Epithelial cell of esophagus (primary cell): ENCODE measurements at places on chromosomes 5 and 9.

DNA sequence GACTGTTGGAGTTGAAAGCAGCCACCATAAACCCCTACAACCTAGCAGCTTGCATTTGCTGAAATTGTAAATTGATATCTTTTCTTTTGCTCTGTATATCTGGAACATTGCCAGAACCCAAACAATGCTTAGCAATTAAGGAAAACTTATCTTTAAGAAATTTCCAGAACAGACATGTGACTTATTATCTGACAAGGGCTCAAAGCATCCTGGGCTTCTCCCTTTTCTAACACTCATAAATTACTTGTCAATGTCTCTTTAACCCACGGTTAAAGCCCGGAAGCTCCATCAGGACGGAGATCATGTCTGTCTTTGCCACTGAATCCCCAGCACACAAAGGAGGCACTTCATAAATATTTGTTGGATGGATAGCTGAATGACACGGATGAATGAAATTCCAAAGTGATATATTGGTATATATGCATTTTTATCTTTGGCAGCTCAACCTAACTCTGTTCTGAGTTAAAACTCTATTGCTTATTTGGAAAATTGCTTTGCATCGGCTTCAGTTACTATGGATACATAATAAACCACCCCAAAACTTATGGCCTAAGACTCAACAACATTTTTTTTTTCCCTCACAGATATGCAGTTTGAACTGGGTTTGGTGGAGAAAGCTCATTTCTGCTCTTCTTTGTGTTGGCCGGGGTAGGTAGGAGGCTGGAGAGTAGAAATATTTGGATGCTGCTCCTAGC lies 103.1 kb upstream of the CLINT1 start:
- DNase-seq = peak; percentile 0

DNA sequence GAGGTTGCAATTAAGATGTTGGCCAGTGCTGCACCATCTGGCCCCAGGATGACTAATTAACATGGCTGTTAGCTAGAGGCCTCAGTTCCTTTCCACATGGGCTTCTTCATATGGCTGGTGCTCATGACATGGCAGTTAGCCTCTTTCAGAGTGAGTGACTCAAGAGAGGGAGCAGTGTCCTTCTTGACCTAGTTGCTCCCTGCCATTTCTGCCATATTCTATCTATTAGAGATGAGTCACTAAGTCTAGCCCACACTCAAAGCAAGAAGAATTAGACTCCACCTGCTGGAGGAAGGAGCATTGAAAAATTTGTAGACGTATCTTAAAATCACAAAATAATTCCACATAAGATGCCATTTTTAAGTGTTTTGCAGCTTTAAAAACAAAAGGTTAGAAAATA lies 651.2 kb upstream of the CCNG1 start:
- DNase-seq = no peak

- no peak for DNase-seq
Measured at GRCh38 chr9:100689635-100690034, 111.8 kb downstream of the CAVIN4 start.

GRCh38 chr5:40799258-40799657 lies 1.1 kb upstream of the PRKAA1 start:
- no peak for DNase-seq

GRCh38 chr5:134603059-134603458 lies 29.6 kb downstream of the SAR1B start:
- peak; percentile 56 for DNase-seq

DNA sequence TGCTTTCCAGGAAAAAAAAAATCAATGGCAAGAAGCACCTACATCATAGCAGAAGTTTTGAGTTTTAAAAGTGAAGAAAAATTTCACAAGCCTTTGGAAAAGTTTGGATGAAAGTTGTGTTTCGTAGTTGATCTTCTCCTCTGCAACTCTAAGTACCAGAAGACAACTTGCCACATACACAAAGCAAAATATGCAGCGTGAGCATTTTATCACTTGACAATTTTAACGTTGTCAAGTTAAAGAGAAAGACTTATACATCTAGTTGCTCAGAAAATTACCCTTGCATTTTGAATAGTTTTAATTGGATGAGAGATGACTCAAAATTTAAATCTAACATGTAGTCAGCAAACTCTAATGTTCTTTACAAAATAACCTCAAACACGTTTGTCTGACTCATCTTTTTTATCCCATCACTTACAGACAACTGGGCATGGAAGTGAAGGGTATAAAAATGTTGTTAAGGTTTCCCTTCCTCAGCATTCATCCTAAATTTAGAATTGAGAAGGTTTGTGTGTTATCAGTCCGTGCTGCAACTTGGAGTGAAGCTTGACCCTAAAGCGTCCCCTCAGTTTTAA lies 213.4 kb downstream of the MARCHF11 start:
- DNase-seq = peak; percentile 39

- DNase-seq = peak; percentile 81
Measured at GRCh38 chr5:3612591-3613042, 17.0 kb downstream of the IRX1 start.

GRCh38 chr5:172403189-172403796 lies 51.0 kb downstream of the SH3PXD2B start:
- DNase-seq = no peak

GRCh38 chr9:104915049-104915448 lies 12.9 kb downstream of the ABCA1 start:
- no peak for DNase-seq

DNA sequence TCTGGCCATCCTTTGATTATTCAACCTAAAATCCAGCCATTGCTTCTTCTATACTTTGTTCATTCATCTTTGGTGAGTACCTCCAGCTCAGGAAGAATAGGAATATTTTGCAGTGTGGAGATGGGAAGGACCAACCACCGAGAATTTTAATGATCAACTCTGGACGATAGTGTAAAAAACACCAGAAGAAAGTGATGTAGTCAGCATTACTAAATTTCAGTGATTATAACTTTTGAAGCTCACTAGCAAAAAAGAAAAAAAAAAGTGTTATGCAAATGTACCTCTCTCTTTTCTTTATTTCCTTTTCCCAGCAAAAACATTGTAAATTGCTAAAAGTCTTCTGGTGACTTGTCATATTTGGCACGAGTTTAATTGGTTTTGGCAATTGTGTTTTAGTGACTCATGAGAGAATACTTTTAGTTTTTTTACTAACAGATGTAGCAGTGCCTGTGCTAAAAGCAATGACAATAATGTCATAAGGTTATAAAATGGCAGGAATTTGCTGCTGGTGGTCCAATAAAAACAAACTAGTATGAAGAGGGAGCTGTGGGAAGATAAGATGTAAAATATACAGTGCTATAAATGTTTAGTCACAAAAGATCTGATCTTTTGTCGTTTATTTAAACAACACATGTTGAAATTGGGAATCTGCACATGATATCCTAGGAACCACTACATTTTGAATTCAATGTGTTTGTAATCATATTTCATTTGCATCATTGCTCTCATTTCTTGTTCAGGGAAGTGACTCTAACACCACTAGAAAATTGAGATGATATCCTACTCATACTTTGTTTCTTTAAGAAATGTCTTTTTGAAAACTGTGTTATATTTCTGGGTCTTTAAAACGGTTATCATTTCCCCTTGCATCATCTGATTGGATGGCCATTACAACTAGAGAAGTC lies 81.3 kb upstream of the ERCC6L2 start:
- DNase-seq = no peak

GRCh38 chr5:163908253-163908652 lies 402.8 kb downstream of the MAT2B start:
- DNase-seq = no peak

- DNase-seq = no peak
Measured at GRCh38 chr5:8644377-8644776, 775.4 kb downstream of the MTRR start.

GRCh38 chr5:108898707-108899106 lies 151.0 kb downstream of the FER start:
- no peak for DNase-seq

DNA sequence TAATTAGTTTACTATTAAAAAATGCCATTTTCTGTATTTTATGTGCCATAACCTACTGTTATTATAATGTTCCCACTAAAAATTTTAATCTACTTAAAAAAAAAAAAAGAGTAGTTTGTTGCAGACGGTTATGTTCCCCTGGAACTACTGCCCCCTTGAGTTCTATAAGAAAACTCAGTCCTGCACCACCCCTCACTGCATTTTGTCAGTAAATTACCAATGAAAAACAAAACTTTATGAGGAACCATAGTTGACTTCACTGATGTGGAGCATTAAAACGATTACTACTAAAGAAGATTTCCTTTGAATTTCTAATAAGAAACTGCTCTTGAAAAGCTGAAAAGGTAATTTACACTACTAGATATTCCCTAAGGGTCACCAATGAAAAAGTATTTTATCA lies 288.7 kb downstream of the FBXL17 start:
- DNase-seq = peak; percentile 10

DNA sequence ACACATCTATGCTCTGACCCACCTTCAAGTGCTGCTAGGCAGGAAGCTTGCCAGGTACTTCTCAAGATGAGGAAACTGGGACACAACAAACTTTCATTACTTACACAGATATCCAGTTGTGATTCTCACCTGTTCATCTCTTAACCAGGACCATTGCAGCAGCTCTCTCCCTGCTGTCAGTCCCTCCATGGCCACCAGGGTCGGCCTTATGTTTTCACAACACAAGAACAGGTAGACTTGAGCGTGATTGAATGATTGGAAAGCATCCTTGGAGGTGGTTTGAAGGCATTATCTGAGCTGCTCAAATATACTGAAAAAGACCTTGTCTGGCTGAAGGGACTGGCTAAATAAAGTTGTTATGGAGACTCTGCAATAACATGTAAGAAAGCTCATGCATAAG lies 94.4 kb downstream of the MTREX start:
- DNase-seq = peak; percentile 20

DNA sequence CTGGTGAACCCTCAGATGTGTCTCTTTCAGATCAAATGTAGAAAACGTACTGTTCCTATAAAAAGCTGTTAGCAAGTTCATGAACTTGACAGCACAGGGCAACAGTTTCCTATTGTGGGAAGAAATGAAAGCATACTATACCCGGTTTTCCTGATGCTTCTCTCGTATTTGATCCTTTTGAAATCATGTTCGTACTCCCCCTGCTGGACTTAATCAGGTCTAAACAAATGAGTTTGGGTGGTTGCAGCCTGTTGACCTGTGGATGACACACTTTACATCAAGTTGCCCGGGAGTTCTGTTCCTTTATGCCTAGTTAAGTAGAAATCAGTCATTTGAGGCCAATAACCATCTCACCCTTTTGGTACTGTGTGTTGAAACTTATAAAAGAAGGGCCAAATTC lies 1992.3 kb downstream of the MAT2B start:
- DNase-seq = peak; percentile 14

DNA sequence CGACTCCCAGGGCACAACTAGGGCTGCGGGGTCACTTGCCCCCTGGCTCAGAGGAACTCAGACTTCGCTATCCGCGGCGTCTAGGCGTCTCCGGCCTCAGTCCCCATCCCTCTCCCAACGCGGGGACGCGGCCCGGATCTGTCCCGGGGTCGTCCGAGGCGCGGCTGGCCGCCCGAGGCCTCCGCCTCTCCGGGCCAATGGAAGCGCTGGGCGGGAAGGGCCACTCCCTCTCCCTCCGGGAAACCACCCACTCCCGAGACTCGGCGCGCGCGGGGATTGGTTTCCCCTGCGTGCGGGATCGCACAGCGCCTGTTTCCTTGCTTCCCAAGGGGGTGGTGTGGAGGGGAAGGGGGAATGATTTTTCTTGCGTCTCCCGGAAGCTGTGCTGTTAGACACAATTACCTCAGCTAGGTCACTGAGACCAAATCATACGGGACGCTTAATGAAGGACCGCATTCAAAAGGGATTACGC lies 38.3 kb downstream of the NR2F1 start:
- DNase-seq = peak; percentile 18

GRCh38 chr5:119439140-119439631 lies 13.1 kb upstream of the HSD17B4 start:
- DNase-seq = peak; percentile 22

DNA sequence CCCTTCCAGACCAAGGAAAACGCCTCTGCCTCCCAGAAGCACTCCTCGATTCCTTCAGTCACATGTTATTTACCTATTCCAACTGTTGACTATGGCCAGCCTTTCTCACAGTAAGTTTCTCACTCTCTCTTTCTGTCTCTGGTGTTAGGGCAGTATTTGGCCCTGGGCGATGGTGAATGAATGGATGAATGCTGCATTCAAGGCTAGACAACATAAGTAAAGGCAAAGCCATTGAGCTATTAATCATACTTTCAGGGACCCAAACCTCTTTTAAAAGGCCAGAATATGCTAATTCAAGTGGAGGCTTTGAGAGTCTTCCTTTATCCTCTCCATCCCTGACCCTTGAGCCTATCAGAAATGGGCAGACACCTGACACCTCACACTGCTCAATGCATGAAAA lies 78.5 kb downstream of the SEC61B start:
- no peak for DNase-seq

DNA sequence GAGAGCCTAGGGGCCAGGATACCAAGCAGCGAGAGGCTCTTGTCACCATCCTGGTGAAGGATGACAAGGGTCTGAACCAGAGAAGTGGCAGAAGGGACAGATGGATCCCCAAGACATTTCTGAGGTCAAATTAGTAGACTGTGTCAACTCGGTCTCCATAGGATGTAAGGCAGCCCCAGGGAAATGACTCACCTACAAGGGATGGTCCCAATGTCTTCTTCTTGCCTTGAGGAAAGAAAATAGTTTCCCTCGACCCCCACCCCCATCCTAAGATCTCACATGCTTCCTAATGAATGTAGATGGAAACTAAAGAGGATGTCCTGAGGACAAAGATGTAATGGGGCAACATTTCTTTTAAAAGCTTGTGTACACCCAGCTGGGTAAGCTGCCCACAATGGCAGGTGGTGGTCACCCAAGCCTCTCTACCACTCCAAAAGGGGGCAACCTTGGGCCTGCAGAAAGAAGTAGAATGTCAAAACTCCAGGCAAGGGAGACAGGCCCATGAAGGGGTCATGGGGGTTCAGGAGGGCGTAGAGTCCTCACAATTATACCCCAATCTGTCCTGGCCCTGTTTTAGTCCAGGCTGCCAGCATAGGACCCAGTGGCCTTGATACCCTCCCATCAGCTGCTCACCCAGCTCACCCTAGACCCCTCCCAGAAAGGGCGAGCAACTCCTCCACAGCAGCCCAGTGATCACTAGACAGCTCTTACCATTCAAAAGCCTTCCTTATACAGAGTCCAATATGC lies 187.4 kb downstream of the ACTL7B start:
- DNase-seq = peak; percentile 25

DNA sequence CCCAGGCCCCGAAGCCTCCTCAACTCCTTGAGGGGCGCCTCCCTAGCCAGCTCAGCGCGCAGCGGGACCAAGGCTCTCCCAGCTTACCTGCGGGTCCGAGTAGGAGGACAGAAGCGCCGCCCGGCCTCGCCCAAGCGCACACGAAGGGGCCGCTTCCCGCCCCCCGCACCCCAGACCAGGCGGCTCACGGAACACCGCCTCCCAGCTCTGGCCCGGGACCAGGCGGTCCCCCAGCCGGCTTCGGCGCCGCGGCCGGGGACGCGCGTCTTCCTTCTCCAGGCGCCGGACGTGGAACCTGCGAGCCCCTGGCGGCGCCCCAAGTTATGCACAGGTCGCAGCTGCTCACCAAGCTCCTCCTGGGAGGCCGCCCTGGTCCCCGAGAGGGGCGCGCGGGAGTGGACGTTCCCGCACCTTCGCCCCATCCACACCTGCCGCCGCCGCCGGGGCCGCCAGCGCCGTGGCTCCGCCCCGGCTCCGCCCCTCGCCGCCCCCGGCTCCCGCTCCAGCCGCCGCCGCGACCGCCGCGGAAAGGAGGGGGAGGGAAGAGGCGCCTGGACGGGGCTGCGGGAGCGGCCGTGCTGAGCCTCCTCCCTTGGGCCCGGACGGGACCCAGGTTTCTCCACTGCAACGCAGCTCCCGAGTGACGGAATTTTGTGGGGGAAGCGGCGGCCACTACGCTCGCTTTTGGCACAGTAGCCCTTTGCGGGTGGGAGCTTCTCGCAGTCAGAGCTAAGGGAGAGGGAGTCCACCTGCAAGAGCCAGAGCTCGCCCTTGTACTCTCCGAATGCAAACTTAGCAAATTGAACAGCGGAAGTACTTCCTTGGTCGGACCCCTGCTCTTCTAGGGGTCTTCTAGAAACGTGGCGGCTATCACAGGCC lies 77.5 kb upstream of the IFNE start:
- DNase-seq = peak; percentile 84
